ENCODE measurements at places on chromosomes 11 and 22.

DNA sequence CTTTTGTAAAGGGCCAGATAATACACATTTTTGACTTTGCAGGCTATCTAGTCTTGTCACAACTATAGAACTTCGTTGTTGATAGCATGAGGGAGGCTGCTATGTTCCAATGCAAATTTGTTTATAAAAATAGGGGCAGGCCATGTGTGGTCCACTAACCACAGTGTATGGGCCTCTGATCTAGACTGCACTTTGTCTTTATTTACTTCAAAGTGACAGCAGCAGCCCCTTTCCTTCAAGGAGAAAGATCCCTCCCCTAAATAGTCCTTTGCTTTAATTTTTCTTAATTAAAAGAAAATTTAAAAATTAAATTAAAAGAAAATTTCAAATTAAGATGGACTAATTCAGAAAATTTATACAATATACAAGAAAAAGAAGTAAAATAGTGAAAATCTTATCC is 49.5 kb upstream of the OR9Q1 start:
- DNase-seq, result no peak

DNA sequence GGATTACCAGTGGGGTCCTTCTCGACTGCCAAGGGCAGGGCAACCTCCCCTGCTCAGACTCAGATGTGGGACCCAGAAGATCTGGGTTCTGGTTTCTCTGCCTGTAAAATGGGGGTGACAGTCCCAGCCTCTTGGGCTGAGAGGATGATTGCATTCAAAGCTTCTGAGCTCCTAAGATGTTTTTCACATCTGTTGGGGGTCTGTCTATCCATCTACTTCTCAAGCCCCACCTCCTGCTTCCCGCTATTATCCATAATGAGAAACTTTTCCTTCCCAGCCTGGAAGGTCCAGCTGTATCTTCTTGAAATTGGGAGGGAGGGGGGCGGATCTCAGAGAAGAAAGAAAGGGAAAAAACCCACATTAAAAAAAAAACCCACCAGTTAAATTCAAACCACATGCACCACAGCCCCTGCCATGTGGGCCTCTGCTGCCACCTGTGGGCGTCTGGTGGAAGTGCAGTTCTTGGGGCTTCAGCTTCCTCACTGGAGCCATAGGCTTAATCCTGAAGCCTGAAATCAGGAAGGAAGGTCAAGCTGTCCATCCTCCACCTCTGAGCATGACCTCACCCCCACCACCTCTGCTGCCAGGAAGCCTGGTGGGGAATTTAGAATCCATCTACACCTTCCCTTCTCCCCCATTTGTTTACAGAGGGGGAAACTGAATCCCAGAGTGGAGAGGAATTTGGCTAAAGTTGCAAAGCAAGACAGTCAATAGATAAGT is 27.3 kb downstream of the ARHGEF17 start:
- peak; percentile 95 for DNase-seq

- no peak for DNase-seq
Observed at GRCh38 chr11:102521121-102521520, 9.4 kb downstream of the MMP7 start.

DNA sequence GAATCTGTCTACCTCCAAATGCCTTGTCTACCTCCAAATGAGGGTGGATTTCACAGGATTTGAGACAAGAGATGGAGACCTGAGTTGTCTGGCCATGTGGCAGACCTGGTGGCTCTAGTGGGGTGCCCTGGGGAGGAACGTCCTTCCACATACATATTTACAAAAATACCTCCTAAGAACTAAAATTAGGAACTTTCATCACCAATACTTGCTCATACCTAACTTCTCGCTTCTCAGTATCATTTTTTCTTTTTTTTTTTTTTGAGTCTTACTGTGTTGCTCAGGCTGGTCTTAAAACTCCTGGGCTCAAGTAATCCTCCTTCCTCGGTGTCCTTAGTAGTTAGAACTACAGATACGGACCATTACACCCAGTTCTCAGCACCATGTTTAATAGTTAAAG is 117.9 kb downstream of the MED15 start:
- DNase-seq, result no peak

- DNase-seq, result no peak
Observed at GRCh38 chr22:30314915-30315314, 11.8 kb downstream of the TBC1D10A start.

- DNase-seq, result no peak
Observed at GRCh38 chr11:8103909-8104308, 22.9 kb downstream of the TUB start.

DNA sequence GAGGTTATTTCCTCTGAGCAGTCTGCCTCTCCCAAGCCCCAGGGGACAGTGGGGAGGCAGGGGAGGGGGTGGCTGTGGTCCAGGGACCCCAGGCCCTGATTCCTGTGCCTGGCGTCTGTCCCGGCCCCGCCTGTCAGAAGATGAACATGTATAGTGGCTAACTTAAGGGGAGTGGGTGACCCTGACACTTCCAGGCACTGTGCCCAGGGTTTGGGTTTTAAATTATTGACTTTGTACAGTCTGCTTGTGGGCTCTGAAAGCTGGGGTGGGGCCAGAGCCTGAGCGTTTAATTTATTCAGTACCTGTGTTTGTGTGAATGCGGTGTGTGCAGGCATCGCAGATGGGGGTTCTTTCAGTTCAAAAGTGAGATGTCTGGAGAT is 3.1 kb downstream of the PIM3 start:
- DNase-seq, result no peak

GRCh38 chr11:132094598-132094997 is 724.2 kb downstream of the NTM start:
- DNase-seq, result no peak

DNA sequence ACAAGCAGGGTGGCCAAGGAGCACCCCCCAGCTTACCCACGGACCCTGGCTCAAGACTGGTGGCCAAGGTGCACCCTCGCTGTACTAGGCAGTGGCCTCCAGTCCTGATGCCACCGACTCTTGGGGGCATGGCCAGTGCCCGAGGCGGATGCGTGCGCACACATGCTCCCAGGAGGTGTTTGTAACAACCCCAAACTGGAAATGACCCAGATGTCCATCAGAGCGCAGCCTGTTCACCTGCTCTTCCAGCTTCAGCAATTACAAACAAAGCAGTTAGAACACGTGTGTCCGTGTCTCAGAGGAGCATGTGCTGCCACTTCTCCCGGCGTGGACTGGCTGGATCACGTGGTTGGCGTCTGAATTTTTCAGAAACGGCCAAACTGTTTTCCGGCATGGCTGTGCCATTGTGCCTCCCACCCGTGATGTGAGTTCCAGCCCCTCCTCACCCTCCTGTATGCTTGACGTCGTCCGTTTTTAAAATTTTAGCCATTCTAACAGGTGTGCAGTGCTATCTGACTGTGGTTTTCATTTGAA is 7.1 kb upstream of the MUC6 start:
- peak; percentile 16 for DNase-seq

DNA sequence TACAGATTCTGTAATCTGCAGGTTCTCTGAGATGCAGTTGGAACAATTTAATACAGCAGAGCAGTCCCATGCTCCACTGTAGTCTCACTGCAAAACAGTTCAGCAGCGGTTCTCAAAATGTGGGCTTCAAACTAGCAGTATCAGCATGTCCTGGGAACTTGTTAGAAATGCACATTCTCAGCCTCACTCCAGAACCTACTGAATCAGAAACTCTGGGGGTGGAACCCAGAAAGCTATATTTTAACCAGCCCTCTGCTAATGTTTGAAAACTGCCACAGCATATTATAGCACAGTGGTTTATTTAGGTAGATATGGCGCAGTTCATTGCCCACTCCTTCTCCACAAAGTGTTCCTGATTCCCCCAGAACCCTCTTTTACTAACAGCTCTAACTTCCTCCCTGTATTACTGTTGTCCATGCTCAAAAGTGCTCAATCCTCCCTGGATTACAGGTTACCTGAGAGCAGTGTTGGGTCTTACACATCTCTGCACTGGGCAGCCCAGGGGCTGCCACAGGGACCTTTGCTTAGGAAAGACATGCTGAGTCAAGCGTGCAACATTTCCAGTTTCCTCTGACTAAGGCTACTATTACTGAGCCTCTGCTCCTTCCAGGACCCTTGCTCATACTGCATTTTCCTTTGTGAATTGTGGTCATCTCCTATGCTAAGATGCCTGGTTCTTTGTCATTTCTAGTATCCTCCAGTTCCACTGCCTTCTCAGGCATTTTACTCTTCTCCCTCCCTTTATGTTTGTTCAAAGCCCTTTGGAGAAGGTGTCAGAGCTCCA is 7.7 kb upstream of the DGAT2 start:
- DNase-seq, result no peak

DNA sequence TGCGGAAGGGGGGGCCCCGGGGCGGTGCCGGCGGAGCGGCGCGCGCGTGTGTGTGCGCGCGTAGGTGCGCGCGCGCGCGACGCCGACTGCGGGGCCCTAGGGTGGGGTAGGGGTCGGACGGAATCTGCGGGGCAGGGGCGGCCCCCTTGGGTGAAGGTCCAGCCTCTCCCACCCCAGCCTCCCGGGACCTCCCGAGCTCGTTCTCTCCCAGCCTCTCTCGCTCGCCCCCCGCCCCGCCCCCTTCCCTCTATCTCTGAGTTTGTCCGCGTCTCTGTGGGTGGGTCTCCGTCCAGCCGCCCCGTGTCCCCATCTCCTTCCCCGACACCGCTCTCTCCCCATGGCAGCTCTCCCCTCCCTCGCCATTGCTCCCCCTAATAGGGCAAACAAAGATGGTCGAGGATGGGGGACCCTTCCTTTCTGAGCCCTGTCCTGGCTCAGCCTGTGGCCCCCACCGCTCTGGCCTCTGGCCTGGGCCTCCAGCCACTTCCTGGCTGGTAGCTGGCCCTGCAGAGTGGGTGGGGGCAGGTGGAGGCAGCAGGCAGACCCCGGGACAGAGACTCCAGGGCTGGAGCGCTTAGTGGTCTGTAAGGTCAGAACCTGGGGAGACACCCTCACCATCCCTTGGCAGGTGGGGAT is 33.0 kb upstream of the PRR5 start:
- no peak for DNase-seq

All from right hindlimb (tissue), 1 donor.